Breast epithelium (tissue), 4 donors: ENCODE measurements at places on chromosomes 2 and 18. TPM values are rescaled to one million over a fixed set of nuclear protein-coding genes. Genes with fewer than 3 reads are reported as not detected.

The CCNYL1 gene
- total RNA-seq = 10.0 TPM

The TTR gene
- not detected for total RNA-seq

The MALL gene
- 9.2 TPM for total RNA-seq

The PTPRN gene
- total RNA-seq = 0.33 TPM

The NAB1 gene
- total RNA-seq = 71.8 TPM

The COL4A3 gene
- total RNA-seq = 2.9 TPM

The FAP gene
- 36.0 TPM for total RNA-seq

The MGAT4A gene
- 34.4 TPM for total RNA-seq

DNA sequence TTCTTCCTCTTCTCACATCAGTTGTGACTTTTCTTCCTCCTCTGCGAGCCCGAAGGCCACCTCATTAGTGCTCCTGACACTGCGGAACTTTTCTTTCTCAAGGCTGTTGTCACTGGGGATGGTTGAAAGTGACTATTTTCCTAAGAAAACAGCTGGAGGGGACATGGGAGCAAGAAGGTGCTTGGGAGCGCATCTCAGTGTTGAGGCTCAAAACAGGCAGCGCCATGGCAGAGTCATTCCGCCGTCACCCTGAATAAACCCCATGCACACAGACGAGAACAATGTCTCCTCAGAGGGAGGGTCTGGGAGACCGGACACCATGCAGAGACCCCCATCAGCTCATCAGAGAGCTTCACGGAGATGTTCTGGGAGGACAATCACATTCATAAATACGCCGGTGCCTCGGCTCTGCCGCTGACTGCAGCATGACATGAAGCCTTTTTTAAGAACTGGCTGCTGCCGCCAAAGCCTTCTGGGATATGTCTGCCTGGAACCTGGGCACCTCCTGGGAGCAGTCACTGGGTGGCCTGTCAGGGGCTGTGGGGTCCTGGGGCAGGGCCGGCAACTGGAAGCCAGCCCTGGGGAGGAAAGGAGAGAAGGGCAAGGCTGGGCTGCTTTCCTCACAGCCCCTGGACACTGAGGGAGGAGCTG lies 19.2 kb downstream of the ATOH8 start:
- no peak for DNase-seq

DNA sequence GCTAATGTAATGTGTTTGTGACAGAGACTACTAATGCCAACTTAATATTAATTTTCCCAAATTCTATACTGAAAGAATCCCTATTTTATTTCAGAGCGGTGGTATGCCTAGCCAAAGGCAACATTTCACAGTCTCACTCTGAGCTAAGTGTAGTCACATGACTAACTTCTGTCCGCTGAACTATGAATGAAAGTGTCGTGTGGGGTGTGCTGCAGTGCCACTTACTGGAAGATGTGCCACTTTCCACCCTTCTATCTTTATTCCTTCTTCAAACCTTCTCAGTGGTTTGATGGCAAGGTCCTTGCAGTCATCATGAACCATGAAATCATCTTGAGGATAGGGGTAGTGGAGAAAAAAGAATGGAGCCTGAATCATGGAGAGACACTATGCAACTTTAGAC lies 47.3 kb upstream of the C1D start:
- no peak for DNase-seq

- DNase-seq = no peak
Observed at GRCh38 chr18:76882146-76882545, 59.8 kb downstream of the ZNF236 start.

- no peak for DNase-seq
Observed at GRCh38 chr18:5534845-5535244, 9.0 kb downstream of the EPB41L3 start.

DNA sequence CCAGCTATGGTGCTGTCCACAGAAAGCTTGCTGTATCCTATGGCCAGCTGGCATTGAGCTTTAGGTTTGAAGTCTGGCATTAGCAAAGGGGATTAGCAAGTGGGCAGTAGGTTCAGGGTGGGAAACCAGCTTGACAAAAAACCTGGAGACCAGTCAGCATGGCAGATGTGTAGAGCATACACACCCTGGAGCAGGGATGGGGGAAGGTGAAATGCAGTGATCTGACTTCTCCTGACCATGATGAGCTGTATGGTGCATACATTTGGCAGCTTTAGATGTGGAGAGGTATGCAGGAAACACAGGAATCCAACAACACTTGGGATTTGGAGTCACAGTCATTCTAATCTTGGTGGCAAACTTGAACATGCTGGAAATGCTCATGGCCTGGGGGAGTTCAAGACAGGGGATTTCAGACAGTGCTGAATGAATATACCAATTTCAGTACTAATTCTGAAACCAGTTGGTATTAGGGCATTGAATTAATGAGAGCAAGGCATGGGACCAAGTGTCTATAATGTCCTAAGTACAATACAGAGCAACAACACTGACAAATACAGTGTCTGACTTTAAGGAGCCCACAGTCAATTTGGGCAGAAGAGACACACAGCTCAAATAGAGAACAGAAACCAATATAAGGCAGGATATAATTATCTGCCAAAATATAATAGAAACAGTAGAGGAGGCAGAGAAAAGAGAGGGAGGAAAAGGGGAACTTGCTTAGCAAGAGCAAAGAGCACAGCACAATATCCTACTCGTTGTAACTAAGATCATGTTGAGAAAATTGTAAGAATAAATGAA lies 11.8 kb downstream of the ARHGAP15 start:
- no peak for DNase-seq

GRCh38 chr2:203394519-203395227 lies 66.5 kb downstream of the ABI2 start:
- no peak for DNase-seq

GRCh38 chr18:75491361-75491760 lies 63.9 kb upstream of the SMIM21 start:
- no peak for DNase-seq

- DNase-seq = no peak
Observed at GRCh38 chr2:32678825-32679224, 51.0 kb downstream of the TTC27 start.

GRCh38 chr2:105919191-105919811 lies 174.6 kb downstream of the NCK2 start:
- DNase-seq = no peak

DNA sequence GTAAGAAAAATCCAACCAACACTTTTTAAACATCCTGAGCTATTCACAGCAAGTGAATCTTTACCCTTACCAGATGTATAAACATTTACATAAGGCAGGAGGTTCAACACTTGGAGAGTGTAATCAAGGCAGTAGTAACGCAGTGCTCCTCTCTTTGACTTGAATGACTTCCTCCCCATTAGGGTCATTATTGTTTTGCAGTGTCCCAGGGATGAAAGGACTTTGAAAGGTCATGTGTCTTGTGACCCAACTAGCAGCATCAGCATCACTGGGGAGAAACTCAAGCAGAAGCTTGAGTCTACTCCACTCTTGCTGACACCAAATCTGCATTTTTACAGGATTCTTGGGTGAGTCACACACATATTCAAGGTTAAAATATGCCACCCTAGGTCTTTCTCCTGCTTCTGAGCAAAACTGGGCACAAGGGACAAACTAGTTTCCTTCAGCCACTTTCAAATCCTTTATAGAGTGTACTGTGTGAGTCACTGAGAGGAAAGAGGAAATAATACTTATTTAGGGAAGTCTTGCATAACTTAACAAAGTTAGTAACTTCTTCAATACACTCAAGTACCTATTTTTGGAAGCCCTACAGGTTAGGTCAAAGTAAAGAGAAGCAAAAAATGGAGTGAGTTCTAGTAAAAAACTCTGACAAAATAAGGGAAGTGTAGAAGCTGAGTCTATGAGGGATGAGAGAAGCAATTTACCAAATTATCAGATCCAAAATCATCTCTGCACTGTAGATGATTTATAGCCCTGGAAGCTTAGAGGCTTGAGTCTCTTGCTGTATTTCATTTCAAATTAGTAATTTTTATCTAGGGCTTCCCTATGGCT lies 51.0 kb upstream of the EML4 start:
- no peak for DNase-seq

GRCh38 chr18:59715966-59716369 lies 18.7 kb upstream of the CCBE1 start:
- no peak for DNase-seq

GRCh38 chr2:235779444-235779896 lies 285.6 kb downstream of the AGAP1 start:
- peak; percentile 68 for DNase-seq

DNA sequence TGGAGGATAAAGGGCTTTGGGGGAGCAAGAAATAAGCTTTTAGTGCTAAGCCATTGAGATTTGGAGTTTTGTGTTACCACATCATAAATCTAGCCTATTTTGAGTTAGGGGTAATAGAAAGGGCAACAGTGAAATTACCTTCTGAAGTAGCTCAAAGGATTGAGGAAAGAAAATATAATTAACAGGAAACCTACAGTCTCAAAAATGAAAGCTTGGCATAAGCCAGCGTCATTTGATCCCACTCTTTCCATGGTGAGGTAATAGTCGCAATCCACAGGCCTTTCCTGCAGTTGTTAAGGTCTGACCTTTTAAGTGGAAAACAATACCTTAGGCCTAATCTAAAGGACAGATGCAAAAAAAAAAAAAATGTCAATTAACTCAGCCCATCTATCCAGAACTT lies 182.7 kb downstream of the UXS1 start:
- no peak for DNase-seq

DNA sequence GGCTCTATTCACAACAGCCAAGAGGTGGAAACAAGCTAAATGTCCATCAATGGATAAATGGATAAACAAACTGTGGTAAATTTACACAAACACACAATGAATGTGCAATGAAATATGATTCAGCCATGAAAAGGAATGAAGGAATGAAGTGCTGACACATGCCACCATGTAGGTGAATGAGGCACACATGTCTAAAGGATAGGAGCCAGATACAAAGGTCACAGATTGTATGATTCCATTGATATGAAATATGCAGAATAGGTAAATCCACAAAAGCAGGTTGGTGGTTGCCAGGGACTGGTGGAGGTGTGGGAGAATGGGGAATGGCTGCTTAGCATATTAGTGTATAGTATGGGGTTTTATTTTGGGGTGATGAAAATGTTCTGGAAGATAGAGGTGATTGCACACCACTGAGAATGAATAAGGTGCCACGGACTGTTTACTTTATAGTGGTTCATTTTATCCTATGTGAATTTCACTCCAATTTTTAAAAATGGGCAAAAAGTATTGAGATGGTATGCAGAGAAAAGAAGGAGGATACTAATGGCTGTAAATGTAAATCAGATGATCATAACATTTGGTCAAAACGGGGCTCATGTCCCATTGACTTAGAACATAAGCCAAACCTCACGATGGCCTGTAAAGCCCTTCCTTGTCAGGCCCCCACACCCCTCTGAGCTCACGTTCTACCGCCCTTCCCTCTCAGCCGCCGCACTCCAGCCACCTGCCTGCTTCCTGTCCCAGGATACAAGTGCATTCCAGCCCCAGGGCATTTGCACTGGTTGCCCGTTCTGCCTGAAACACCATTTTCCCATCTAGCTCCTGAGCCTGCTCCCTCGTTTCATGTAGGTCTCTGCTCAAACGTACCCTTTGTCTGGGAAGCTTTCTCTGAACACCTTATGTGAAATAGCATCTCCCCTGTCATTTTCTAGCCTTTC lies 165.5 kb downstream of the DDX1 start:
- no peak for DNase-seq

GRCh38 chr2:20065885-20066602 lies 14.6 kb upstream of the LAPTM4A start:
- DNase-seq = peak; percentile 73

GRCh38 chr2:19865151-19865550 lies 36.6 kb downstream of the TTC32 start:
- no peak for DNase-seq

DNA sequence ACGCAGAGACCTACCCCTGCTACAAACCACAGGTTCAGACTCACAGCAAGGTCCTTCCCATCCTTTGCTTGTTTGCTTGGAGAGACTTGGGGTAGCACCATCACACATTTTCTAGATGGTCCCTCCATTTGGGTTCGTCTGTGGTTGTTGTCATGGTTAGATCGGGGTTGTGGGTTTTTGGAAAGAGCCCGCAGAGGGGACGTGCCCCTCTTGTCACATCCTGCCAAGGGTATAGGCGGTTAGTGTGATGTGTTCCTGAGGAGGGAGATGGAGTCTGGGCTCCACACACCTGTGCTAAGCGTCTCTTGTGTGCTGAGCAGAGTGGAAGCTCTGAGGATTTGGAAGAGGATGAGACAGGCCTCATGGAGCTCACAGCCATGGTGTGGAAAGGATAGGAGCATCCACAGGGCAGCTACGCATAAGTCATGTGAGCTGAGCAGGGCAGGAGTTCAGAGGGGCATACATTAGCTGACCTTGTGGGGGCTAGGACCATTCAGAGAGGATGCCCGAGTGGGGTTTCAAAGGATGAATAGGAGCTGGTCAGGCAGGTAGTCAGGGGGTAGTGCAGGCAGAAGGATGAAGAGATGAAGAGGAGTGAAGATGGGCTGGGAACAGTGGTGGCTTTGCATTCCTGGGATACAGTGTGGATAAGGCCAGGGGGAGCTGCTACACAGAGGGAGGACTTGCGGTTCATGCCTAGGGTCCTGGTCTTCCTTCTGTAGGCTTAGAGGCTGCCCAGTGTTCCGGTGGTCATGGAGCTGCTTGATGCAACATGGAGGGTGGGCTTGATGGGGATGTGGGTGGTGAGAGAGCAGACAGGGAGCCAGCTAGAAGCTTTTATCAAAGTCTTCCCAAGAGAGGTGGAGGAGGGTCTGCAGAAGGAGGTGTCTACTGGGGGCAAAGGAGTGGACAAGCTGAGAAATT lies 62.9 kb downstream of the ACKR3 start:
- no peak for DNase-seq

DNA sequence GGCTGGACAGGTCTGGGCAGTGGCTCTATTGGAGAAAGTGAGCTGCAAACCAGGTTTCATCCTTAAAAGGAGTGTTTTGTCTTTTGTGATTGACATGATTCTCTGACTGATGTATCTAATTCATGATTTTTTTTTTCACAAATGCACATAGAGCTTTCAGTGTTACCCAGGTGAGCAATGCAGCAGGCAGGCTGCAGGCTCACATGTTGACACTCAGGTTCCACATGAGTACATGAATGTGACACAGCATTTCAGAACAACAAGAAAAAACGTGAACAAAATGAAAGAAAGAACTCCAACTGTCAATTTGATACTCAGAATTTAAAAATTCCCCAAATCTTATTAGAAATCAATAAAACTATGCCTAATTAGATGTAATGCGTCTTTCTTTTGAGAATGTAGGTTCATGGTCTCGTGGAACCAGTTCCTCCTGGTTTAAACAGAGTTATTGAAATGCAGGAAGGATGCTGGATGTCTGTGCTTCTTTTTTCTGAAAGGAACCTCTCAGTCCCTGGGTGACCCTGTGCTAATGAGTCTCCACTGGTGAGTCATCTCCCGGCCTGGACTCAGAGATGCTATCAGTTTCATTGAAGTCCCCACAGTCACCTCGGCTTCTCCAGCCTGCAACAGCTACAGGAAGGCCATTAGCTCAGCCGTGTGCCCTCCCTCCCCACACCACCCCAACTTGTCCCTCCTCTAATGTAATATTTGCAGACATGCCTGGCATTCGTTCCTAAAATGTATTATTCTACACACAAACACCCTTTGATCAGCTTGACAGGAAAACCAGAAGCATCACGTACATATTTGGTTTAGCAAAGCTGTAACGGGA lies 430.4 kb downstream of the LPIN1 start:
- peak; percentile 40 for DNase-seq

GRCh38 chr18:54357082-54357659 lies 487 bp downstream of the STARD6 start:
- no peak for DNase-seq
